ENCODE measurements at places on chromosomes 7 and 10.
A peak's percentile ranks its signal among the peaks of the same experiment; 100 is the strongest.

DNA sequence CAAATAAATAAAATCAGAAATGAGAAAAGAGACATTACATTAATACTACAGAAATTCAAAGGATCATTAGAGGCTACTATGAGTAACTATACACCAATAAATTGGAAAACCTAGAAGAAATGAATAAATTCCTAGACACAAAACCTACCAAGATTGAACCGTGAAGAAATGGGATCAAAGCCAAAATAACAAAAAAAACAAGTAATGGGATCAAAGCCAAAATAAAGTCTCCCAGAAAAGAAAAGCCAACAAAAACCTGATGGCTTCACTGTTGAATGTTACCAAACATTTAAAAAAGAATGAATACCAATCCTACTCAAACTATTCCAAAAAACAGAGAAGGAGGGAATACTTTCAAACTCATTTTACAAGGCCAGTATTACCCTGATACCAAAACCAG, 20.0 kb downstream of the GSDME start:
- DNase-seq = no peak

DNA sequence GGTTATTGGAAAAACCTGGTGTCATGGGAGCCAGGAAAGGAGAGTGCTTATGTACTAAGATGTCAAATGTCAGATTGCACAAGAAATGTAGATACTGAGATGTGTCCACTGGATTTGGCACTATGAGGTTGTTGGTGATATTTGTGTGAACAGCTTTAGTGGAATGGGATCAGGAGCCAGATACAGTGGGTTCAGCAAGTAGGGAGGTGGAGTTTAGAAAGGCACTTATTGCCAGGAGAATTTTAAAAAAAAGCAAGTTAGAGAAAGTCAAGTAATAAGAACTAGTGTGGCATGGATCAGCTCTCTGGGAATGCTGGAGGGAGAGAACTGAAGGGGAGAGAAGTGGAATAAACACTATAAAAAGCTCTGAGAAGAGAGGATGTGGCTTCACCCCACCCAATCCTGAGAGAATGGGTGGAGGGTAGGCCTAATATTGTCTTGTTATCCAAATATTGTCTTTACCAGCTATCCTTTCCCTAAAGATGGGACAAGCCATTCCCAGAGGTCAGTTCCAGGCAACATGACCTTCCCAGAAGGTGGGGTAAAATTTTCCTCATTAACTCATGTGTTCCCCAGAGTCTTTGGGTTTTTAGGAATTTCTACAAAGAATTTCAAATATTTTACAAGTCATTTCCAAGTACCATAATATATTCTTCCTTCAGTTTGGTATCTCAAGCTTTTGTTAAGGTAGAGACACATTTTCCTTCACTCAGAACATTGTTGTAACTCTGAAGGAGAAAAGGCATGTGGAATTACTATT, 42.3 kb downstream of the ENTPD1 start:
- DNase-seq = no peak

DNA sequence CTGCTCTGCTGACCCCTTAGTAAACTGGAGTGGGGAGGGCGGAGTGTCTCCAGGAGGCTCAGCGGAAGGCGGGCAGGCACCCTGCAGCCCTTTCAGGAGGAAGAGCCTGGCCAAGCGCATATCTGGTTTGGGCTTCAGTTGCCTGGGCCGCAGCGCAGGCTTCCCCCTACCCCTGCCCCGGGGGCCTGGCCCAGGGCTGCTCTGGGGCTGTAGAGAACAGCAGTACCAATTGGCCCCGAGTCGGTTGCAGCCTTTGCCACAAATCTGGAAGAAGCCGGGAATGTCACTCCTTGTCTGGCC, 28.1 kb upstream of the JAKMIP3 start:
- DNase-seq = no peak

- DNase-seq = no peak
These were observed 15.6 kb upstream of the EPC1 start for GRCh38 chr10:32362571-32362970.

DNA sequence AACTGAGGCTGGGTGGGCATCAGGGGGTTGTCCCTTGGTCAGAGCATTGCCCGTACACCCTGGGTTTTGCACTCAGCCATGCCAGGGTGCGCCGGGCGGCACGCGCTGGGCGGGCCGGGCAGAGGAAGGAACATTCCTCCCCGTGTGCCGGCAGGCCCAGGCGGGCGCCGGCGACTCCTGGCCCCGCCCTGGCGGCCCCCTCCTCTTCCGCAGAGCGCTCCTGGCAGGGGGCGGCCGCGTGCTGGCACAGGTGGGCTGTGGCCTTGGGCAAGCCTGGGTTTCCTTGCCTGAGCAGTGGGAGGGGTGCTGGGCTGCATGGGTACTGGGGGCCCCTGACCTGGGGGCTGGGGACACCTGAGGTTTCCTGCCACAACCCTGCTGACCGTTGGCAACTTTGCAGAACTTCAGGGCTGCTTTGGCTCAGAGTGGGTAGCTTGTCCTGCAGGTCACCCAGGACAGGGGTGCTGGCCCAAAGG, 3.9 kb downstream of the LFNG start:
- DNase-seq = no peak

DNA sequence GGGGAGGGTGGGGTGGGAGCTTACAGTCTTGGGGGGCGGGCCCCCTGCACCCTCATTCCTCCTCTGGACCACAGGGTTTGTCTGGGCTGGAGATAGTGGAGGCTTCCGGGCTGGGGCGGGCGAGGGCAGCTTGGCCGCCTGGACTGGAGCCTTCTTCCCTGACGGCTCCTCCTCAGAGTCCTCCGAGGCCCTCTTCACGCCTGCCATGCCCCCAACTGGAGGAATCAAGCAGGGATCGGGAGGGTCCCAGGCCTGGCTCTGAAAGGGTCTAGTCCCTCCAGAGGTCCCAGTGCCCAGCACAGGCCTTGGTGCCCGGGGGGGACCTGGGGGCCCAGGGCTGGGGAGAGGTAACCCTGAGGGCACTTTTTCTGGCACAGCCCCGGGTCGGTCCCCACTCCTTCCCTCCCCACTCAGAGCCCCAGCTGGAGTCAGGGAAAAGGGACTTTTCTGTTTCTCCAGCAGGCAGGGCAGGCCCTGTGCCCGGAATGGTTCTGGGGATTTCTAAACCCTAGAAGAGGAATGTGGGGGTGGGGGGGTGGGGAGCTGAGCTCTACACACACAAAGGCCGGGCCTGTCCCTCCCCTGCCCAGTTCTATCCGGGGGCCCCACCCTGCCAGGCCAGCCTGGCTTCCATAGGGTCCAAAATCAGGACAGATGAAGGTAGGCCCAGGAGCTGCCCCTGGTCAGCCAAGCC, 11.6 kb downstream of the MICALL2 start:
- DNase-seq = no peak

- no peak for DNase-seq
These were observed 59.8 kb downstream of the BTAF1 start for GRCh38 chr10:91983416-91983815.

DNA sequence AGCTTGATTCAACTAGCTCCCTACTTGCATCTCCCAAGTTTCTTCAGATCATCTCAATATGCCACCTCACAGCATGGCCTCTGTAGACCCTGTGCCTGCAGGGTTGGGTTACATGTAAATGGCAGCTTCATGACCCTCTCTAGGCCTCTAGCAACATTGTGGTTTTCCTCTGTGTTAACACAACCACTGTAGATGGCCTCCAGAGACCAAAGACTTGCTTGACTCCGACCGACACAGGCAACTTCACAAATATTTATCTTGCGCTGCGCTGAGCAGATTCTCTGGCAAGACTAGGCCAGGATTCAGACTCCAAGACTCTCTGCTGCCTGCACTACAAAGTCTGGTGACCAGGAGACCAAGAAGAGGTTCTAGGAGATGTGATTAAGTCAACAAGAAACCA, 75.9 kb downstream of the CNOT4 start:
- DNase-seq = no peak

GRCh38 chr7:7681191-7681935, 37.0 kb downstream of the RPA3 start:
- no peak for DNase-seq

GRCh38 chr10:131211965-131212619, 99.4 kb downstream of the TCERG1L start:
- DNase-seq = no peak

GRCh38 chr7:133704453-133704852, 422.7 kb upstream of the LRGUK start:
- DNase-seq = no peak

- no peak for DNase-seq
These were observed 531 bp downstream of the IKZF1 start for GRCh38 chr7:50304911-50305582.

DNA sequence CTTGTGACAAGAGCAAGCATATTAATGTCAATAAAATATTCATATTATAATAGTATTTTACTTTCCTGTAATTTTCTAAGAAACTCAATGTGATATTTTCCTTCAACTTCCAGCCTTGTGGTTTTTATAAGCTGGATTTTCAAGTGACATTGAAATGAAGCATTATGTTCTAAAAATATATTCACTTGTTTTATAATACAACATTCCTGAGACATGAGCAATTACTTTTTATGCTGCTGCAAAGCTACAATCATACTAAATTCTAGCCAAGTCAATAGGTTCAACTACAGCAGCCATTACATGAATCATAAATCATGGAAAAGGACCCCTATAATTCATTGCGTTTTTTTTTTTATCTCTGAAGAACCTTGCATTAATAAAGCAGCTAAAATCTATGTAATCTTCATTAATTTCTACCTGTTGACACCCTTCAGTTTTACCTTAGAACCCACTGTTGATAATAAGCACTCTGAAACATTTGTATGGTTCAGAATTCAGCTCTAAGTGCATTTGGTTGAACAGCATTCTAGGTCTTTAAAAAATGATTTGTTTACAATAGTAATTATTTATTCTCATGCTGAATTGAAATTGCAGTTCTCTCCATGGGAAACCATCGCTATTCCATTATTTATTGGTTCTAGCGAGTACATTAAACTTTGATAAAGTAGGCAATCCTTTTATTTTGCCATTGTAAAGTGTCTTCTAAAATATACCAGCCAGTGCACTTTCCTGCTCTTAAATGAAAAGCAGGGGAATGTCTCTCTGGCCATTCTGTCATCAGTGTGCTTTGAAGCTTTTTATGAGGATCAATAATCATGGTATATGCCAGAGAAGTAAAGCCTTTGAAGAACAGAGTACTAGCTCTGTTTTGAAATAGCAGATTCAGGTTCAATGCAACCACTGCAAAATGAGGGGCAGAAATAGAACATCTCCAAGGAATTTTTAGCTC, 132.6 kb downstream of the GNAT3 start:
- DNase-seq = no peak

DNA sequence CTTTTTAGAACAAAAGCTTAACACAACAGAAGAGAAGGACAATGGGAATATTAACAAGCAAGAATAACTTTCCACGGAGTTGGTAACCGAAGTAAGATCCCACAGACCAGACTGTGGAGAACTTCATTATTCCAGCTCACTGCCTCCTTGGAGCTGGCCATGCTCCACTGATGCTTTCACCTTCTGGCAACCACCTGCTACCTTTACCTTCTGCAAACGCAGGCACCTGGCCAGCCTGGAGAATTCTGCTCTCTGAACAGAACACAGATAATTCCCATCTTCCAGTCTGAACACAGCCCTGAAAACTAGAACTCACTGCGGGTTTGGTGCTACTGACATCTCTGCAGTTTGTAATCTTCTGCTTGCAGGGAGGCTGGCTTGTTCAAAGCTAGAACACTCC, 66.5 kb downstream of the JAZF1 start:
- no peak for DNase-seq

DNA sequence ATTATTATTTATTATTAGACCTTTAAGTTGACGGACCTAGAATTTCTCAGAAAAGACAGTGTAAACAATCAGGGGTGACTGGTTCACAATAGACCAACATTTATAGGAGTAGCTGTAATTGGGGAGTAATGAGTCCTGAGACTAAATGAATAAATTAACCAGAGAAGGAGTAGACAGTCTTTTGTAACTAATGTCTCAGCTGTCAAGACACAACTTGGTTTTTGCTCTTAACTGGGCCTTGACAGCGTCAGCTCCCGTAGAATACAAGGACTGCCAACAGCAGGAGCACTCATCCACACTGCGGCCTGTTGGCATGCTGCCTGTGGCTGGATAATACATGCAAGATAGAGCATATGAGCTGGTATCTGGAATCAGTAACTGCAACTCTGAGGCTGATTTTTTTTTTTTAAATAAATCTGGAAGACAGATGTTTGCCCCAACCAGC, 123.9 kb downstream of the CACNA2D1 start:
- DNase-seq = peak; percentile 53

All from omental fat pad (tissue), 4 donors.